Chondrocyte (in vitro differentiated cells): ENCODE measurements at places on chromosomes 3 and 15.
A peak's percentile ranks its signal among the peaks of the same experiment; 100 is the strongest.

- DNase-seq, result no peak
Measured at GRCh38 chr3:170493712-170494182, 75.1 kb downstream of the CLDN11 start.

GRCh38 chr3:178677961-178678360 is 141.7 kb downstream of the KCNMB2 start:
- DNase-seq, result no peak

GRCh38 chr3:186099178-186099577 is 9.7 kb downstream of the ETV5 start:
- no peak for DNase-seq

DNA sequence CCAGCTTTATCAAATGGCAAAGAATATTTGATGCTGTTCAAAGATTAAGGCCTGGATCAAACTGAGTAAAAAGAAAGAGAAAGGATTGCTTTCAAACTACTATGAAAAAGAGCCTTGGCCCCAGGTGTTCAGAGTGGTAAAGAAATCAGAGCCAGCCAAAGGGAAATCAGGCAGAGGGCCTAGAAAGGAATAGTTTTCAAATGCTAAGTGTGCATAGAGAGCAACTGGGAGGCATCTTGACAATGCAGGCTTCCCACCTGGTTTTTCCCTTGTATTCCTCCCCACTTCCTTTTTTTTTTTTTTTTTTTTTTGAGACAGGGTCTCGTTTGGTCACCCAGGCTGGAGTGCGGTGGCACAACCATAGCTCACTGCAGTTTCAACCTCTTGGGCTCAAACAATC is 340.2 kb upstream of the ADAMTS9 start:
- DNase-seq, result no peak

GRCh38 chr3:88882121-88882520 is 225.3 kb upstream of the EPHA3 start:
- DNase-seq, result no peak

- no peak for DNase-seq
Measured at GRCh38 chr3:32018757-32019564, 37.4 kb downstream of the ZNF860 start.

DNA sequence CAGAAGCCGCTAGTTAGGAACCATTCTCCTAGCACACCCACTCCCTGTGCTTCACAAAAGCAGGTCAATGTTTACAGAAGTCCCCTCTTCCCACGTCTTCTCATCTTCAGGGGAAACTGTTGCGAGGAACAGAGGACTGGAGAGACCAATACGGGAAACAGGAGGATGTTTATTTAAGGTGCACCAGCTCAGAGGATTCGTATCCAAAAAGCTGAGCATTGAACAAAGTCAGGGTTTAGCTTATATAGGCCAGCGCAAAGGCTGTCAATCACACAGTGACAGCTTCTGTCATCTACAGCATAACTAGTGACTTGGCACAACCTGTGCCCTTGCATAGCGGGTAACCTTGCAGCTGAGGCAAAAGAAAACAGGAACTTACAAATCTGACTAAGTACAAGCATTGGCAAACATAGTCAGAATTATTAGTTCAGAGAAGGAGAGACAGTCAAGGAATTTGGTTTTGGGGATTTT is 61.3 kb downstream of the ZDHHC19 start:
- DNase-seq, result peak; percentile 2

- no peak for DNase-seq
Measured at GRCh38 chr3:104887069-104887468, 479.6 kb upstream of the ALCAM start.

GRCh38 chr15:78906316-78906620 is 33.6 kb downstream of the MORF4L1 start:
- DNase-seq, result no peak

DNA sequence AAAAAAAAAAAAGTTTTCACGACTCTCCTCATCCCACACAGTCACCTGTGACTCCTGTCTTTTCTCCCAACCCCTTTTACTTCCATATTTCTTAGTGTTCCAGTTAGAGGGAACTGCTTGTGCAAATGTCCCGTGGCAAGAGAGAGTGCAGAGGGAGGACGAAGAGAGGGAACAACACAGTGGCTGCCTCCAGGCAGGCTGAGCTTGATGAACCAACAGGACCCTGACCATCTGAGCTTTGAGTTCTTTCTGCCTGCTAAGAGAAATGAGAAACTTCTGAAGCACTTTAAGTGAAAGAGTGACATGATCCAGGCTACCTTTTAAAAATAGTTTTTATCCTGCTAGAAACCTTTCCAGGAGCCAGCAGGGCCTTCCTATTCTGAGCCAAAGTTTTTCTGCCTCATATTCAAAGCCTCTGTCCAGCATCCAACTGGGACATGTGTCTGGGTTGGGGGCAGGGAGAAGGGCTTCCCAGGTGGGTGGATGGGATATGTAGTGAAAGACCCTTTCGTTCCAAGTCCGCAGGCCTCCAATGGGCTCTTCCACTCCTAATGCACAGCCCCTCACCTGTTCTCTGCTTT is 239.9 kb downstream of the OPA1 start:
- DNase-seq, result no peak

GRCh38 chr3:174101244-174101643 is 703.7 kb downstream of the NLGN1 start:
- no peak for DNase-seq

GRCh38 chr3:155488671-155489070 is 195.2 kb upstream of the STRIT1 start:
- no peak for DNase-seq

DNA sequence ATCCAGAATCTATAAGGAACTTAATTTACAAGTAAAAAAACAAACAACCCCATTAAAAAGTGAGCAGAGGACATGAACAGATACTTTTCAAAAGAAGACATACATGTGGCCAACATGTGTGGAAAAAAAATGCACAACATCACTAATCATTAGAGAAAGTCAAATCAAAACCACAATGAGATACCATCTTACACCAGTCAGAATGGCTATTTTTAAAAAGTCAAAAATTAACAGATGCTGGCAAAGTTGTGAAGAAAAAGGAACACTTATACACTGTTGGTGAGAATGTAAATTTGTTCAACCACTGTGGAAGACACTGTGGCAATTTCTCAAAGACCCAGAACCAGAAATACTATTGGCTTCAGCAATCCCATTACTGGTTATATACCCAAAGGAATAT is 830.0 kb upstream of the ALCAM start:
- DNase-seq, result no peak

- DNase-seq, result no peak
Measured at GRCh38 chr3:56918111-56918568, 116.4 kb upstream of the ARHGEF3 start.

DNA sequence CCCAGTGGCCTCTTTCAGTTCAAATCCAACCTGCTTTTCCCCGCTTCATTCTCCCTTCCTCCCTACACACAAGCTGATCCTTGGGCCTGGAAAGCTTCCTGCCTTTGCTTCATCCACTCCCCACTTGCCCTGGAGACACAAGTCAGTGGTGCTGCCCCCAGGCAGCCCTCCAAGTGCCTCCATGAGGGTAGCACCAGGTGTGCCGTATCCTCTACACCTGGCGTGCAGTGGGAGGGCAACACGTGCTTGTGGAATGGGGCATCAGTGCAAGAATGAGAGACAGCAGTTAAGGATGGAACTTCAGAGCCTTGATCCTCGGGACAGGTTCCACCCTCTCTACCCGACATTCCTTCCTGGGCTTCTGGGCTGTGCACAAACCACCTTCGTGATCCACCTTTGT is 3.8 kb downstream of the ANPEP start:
- DNase-seq, result no peak

DNA sequence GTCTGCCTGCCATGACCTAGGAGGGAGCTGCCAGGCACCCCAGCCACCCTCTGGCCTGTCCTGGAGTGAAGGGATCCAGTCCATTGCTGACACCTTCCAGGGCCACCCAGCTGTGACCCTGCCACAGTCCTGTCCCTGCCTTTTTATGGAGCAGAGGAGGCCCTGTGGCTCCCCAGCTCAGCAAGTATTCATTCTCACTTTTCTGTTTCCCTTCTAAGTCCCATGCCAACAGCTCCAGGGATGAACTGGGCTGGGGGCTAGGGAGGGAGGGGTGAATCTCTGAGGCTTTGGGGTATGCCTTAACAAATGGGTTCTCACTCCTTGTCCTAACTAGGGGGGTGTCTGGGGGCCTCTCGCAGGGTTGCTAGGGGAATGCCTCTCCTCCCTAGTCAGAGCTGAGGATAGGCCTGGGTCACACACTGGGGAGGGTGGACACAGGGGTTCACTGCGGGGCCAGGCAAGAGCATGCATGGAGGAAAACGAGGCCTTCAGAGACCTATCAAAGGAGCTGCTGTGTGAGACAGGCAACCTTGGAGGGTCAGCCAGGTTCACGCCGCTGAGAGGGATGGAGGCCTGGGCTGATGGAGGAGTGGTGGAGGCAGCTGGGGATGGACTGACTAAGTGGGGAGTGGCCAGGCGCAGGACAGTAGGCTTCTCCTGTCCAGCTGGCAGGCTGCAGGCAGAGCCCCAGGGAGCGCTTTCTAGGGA is 31.8 kb downstream of the EPHB3 start:
- DNase-seq, result peak; percentile 65

- DNase-seq, result no peak
Measured at GRCh38 chr3:142007710-142008399, 131.4 kb downstream of the ATP1B3 start.

GRCh38 chr3:94927175-94927574 is 864.3 kb downstream of the NSUN3 start:
- DNase-seq, result no peak

- DNase-seq, result no peak
Measured at GRCh38 chr3:114666623-114667022, 372.8 kb downstream of the TIGIT start.

DNA sequence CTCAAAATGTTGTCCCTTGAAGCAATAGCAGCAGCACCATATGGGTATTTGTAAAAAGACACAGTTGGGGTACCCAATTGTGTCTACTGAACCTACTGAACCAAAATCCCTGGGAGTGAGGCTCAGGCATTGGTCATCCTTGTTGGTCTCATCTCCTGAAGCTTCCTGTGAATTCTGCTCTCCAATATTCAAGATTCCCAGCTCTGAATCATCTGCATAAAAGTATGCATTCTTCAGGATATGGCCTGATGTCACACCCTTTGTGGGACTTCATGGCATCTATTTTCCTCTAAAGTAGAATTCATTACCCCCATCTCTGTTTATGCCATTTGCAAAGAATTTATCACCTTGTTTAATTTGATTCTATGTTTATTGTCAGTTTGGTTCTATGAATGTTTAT is 13.3 kb upstream of the PTX3 start:
- no peak for DNase-seq

- DNase-seq, result no peak
Measured at GRCh38 chr3:69338911-69339310, 47.0 kb downstream of the FRMD4B start.

- DNase-seq, result no peak
Measured at GRCh38 chr15:80242802-80243201, 9.2 kb downstream of the CTXND1 start.

GRCh38 chr15:39580485-39581241 is at the start of gene THBS1:
TSS of gene THBS1 (plus strand) at chr15:39581079. CDS start at chr15:39581858, 779 bp downstream.
- DNase-seq, result peak; percentile 98

DNA sequence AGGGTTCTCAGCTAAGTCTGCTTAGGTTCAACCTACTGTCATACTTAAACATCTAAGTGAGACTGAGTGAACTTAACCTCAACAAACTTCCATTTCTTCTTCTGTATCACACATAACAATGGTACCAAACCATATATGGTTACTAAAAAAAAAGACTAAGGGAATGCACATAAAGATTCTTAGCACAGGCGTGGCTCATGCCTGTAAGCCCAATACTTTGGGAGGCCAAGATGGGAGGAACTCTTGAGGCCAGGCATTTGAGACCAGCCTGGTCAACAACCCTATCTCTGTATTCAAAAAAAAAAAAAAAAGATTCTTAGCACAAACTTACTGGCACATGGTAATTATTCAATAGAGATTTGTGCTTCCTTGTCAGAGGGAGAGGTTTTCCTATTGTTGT is 57.9 kb downstream of the ACAP2 start:
- DNase-seq, result no peak

DNA sequence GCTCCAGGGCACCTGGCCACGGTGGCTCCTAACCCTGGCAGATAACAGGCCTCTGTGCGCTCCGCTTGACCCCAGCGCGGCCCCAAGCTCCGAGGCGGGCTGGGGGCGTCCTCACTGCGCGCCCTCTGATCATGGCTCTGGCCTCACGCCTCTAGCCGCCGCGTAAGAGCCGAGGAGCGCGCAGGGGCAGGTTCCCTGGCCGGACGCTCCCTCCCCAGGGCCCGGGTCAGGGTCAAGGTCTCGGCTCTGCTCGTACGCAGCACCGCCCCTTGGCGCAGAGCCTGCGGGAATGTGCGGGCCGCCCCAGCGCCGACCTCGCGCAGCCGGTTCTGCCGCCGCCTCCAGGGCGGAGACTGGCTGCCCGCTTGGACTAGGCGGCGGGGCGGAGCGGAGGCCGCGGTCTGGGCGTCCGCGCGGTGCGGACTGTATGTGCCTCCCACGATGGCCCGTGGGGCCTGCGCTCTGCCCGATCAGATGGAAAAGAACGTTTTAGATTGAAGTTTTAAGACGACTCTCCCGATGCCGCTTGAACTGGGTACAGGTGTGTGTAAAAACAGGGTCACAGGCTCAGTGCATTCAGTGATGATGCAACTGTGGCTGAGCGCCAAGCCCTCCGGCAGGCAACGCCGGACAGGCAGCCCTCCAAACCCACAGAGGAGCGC is 40.8 kb downstream of the CHST14 start:
- no peak for DNase-seq

- DNase-seq, result no peak
Measured at GRCh38 chr3:16365491-16366128, 100.6 kb downstream of the OXNAD1 start.

DNA sequence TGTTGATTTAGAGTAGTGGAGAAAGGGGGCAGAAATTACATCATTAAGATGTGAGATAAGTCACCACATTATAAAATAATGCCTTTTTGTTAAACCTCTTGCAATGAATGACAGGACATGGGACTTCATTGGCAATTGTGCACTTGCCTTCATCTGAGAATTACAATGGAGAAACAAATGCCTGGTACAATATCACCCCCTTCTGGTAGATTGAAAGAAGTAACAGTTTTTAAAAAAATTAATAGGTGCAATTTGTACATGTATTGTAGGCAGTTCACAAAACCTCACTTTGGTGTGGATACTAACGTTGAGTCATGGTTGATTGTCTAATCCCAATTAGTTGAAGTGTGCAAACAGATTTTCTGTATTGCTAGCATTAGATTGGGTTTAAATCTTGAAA is 4.6 kb upstream of the P2RY14 start:
- no peak for DNase-seq

- DNase-seq, result no peak
Measured at GRCh38 chr3:113300596-113300995, 89.2 kb downstream of the BOC start.

- no peak for DNase-seq
Measured at GRCh38 chr3:172129498-172129849, 90.1 kb downstream of the FNDC3B start.

- no peak for DNase-seq
Measured at GRCh38 chr15:50190166-50190570, 8.2 kb downstream of the SLC27A2 start.

GRCh38 chr3:170010498-170010897 is 27.3 kb upstream of the GPR160 start:
- no peak for DNase-seq
